Hematopoietic multipotent progenitor cell treated with erythropoietin and hydrocortisone succinate and interleukin-3 and kit ligand, for 4 days (in vitro differentiated cells): ENCODE measurements at places on chromosomes 12 and 14.

GRCh38 chr14:77000340-77001270 lies 27.9 kb downstream of the IRF2BPL start:
- DNase-seq = peak; percentile 84

GRCh38 chr12:110243227-110243626 lies 37.8 kb upstream of the ATP2A2 start:
- peak; percentile 36 for DNase-seq

- DNase-seq = no peak
Observed at GRCh38 chr12:25655702-25656101, 102.6 kb upstream of the LMNTD1 start.

- DNase-seq = no peak
Observed at GRCh38 chr12:120015313-120015712, 26.3 kb downstream of the BICDL1 start.

DNA sequence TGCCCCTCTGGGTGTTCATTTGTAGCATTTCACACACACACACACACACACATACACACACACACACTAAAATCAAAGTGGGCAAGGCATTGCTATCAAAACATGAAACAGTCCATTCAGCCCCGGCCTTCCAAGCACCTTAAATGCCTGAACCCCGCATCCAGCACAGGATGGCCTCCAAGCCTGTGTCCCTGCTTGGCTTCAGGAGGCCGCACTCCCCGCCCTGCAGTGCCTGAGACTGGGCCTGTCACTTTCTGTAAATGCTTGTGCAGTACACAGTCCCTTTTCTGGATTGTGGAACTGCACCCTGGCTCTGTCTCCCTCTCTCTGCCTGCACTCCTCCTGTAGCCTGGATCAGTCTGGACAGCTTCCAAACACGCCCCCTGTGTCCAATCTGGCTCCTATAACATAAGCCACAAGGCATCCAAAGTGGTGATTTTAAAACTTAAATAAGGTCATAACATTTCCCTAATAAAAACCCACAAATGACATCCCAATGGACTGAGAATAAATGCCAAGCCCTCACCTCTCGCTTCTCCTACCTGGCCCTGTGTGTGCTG lies 972.2 kb upstream of the TMEM132C start:
- no peak for DNase-seq

DNA sequence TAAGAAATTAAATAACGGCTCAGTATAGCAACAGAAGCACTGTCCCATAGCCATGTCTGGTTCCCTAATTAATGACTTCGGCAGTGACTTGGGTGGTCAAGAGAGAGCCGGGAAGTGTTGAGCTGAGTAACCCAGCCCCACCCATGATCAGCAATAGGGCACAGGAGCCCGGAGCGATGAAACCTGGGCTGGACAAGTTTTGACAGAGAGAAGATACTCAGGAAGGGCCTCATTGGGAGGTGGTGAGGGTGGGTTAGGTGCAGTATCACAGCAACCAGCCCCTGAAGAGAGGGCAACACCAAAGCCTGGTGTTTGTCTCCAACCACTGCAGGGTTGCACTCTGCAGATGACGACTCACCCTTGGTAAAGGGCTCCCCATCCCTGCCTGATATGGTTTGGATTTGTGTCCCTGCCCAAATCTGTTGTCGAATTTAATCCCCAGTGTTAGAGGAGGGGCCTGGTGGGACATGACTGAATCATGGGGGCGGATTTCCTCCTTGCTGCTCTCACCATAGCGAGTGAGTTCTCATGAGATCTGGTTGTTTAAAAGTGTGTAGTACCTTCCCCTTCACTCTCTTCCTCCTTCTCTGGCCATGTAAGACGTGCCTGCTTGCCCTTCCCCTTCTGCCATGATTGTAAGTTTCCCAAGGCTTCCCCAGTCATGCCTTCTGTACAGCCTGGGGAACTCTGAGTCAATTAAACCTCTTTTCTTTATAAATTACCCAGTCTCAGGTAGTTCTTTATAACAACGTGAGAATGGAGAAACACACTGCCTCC lies 124.9 kb upstream of the MED13L start:
- DNase-seq = no peak

DNA sequence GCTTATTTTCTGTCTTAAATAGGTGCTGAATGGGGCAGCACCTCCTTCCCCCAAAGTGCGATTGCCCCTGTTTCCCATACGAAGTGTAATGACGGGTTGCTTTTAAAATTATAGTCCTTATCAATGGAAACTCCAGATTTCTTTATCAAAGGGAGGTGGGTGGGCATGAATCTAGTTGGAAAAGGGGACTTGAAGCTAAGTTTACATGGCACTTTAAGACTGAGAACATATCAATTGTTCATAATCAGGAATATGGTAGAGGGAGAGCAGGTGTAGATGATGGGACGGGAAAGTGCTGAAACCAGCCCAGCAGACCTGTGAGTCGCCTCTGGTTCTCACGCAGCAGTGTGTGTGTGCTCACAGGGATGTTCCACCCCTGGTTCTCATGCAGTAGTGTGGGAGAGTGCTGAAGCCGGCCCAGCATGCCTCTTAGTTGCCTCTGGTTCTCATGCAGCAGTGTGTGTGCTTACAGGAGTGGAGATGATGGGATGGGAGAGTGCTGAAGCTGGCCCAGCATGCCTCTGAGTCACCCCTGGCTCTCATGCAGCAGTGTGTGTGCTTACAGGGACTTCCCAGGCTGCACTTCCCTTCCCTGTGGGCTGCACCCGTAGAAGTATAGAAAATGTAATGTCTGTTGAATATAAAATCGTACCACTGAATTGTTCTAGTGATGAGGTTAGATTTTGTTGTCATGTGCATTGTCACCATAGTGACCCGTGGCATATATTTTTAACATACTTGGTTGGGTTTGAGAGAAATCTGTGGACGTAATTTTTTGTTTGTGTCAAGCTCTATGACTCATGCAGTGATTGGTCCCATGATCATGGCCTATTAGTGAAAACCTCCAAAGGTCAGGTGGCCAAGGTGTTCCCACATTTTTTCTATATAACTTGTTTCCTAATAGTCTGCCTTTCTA lies 51.6 kb downstream of the GPATCH2L start:
- DNase-seq = no peak

DNA sequence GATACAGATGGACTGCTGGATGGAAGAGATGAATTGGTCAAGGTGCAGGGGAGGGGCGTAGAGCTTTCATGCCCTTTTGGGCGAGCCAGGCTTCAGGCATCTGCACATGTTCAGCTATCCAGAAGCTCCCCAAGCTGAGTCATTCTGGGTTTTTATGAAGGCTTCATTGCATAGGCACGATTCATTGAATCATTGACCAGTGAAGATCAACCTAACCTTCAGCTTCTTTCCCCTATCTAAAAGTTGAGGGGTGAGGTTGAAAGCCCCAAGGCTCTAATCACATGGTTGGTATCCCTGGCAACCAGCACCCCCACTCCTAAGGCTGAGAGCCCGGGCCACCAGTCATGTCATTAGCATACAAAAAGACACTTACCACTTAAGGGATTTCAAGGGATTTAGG lies 36.3 kb downstream of the RPS29 start:
- DNase-seq = no peak

GRCh38 chr12:63814146-63814772 lies 30.2 kb upstream of the SRGAP1 start:
- DNase-seq = no peak

- DNase-seq = no peak
Observed at GRCh38 chr14:49189375-49189774, 396.8 kb downstream of the RPS29 start.

DNA sequence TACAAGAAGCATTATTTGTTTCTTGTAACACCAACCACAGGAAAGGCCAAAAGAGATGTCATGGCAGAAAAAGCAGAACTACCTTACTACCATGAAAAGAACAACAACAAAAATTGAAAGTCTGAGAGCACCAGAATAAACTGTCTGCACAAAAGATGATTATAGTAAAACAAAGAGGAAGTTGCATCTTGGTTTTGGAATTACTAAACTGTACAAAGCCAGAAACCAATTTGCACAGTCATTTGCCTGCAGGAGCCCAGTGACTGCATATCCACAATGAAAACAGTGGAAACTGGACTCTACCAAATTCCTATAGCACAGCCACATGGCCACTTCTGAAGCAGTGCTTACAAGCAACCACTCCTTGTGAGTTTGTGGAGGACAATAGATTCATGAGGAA lies 276.2 kb downstream of the SSPN start:
- DNase-seq = peak; percentile 87

DNA sequence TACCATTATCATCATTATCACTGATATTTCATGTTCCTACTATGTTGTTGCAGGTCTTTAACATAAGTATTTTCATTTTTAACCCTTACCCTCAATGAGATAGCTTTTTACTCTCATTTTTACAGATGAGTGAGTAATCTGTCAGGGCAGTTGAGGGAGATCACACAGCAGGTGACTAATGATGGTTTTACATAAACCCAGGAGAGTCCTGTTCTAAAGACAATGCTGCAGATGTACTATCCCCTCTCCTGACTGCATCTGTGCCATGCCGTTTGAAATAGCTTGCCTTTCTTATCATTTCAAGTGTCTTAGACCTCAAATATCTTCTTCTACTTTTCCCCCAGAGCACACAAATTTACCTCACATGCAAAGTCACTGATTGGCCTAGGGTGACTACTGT lies 1552.1 kb upstream of the SEL1L start:
- no peak for DNase-seq

DNA sequence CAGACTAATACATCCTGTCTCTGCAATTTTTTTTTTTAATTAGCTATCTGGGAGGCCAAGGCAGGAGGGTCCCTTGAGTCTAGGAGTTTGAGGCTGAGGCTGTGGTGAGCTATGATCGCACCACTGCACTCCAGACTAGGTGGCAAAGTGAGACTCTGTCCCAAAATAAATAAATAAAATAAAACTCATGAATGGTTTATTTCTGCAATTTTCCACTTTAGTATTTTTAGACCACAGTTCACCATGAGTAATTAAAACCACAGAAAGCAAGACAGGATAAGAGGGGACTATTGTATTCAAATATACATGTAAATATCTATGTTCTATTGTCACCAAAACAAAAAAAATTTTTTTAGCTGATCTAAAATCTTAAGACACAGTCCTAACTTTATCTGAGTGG lies 17.8 kb downstream of the TAOK3 start:
- DNase-seq = no peak

DNA sequence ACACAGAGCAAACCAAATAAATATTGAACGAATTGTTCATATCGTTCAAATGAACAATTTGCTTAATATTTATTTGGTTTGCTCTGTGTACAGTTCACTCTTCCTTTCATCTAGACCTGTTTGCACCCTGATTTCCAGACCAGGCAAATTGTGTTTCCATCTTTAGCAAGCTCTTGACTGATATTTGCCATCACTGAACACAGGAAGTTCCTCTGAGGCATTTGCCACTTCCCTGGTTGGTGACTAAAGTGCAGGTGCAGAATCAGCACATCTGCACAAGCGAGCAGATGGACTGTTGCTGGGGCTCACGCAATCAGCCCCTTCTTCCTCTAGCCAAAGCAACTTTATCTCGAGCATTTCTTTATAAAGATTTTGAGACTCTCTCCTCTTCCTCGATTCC lies 112.9 kb downstream of the DAAM1 start:
- DNase-seq = peak; percentile 70

- DNase-seq = no peak
Observed at GRCh38 chr12:25151476-25151875, 43.5 kb downstream of the DNAI7 start.

DNA sequence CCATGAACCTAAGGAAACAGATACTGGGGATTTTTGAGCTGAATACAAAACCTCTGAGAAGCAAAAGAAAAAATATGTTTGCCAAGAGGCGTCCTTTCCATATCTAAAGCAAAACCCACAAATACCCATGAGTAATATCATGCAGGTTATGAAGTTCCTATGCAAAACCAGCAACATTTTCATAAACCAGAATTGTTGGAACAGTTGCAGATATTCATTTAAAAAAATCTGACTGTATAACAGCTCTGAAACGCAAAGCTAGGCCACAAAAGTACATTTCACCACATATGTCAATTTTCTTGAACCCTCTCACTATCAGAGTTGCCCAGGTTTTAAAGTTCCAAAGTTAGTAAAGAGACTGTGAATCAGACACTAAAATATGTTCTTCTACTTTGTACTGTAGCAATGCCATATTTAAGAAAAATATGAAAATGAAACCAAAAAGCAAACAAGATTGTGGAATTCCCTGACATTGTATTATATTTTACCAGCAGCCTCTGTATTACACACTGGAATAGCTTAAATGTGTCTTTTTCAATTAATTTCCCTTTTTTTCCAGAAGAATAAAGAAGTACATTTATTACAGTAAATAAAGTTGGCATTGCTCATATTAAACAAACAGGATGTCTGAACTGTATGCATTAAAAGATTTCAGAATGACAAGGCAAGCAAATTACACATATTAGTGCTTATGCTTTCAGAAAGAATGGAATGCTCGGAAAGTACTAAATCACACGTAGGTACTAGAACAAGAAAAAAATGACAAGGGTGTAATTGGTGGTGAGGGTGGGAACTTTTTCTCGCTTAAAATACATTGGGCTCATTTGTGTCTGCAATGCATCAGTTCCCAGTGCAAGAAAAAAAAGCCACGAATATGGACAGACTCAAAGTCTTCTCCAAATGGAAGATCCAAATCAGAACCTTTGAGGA lies 33.6 kb upstream of the HIF1A start:
- DNase-seq = no peak

DNA sequence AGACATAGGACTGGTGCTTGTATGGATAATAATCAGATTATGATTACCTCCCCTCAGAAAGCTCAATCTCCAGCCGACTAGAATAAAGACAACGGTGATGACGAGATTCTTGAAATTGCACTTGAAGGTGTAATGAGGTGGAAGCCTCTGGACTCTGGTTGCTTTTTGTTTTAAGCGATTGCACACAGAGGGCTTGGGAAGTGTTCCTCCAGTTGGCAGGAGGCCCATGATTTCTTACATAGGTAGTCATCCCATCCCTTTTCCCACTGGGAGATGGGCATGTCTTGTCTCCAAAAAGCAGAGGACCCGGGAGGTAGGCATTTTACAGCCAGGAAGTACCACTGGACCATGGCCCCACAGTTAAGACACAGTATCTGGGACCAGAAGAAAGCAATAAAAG lies 165.7 kb upstream of the FKBP4 start:
- no peak for DNase-seq

GRCh38 chr12:46548605-46549071 lies 176.1 kb upstream of the SLC38A2 start:
- DNase-seq = no peak

DNA sequence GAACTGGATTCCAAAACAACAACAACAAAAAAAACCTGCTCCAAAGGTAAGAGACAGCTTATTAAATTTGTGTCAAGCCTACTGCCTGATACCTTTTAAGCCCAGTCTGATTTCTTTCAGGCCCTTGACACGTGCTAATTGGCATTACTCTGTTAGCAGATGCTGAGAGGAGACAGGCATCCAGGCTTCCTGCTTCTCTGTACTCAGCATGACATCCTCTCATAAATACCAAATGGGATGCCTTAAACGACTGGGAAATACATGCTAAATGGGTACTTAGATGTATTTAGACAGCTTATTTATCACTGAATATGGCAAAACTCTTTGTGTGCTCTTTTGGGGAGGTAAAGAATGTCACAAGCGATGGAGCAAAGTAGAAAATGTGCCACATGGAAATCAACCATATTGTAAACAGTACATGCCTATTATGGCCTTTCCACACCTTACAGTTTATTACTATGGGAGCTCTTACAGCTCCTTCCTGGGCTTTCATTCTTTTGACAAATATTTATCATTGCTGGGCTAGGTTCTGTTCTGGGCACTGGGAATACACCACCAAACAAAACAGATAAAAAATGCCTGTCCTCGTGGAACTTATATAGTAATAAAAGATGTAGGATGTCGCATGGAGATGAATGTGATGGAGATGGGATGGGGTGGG lies 11.5 kb upstream of the PCED1B start:
- DNase-seq = no peak

GRCh38 chr12:68206446-68206845 lies 19.2 kb downstream of the IL26 start:
- DNase-seq = no peak
